Hindlimb muscle (tissue), 1 donor: ENCODE measurements at places on chromosomes 16 and 17.
A peak's percentile ranks its signal among the peaks of the same experiment; 100 is the strongest.

DNA sequence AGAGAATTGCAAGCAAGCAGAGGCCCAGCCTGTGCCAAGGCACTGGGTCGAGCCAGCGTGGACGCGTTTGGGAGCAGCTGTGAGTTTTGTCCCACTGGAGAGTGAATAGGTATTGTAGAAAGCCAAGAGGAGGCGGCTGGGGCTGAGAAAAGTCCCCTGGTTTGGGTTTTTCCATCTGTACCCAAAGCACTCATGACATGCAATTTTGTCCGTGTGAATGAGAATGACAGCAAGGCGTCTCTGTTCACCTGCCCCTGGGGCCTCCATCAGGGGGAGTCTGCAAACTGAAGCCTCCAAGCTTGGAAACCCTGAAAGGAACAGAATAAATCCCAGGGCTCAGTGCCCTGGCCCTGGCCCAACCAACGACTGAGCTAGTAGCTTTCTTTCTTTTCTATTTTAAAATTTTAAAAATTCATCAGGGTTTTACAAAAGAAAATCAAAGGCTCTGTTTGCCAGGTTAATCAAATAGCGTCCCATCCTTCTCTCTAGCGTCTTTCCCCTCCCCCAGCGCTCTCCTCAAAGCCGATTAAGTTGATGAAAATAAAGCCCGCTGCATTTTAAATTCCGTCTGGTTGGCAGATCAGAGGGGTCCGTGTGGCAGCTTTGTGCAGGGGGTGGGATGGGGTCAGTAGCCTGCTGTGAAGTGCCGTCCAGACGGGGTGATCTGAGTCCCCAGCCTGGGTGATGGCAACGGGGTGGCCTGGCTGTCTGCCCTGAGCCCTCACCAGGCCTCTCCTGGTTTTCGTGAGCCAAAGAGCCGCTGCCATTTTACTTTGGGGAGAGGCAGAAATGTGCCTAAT is 171.0 kb downstream of the KATNIP start:
- peak; percentile 63 for DNase-seq

DNA sequence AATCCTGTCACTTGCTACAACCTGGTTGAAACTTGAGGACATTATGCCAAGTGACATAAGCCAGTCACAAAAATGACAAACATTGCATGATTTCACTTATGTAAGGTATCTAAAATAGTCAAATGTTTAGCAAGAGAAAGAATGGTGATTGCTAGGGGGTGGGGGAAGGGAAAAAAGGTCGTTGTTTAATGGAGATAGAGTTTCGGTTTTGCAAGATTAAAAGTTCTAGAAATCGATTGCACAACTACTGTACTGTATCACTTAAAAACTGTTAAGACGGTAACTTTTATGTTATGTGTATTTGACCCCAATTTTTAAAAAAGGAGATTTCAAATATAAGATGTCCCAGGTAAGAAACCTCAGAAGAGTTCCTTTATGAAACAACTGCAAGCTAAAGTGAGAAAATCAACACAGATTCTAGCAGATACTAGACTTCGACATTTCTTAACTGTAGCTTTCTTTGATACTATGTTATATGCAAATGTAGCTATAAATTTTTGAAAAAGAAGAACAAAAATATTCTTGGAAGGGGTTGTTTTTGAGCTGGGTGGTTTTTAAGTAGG is 5.9 kb downstream of the MEOX1 start:
- no peak for DNase-seq

DNA sequence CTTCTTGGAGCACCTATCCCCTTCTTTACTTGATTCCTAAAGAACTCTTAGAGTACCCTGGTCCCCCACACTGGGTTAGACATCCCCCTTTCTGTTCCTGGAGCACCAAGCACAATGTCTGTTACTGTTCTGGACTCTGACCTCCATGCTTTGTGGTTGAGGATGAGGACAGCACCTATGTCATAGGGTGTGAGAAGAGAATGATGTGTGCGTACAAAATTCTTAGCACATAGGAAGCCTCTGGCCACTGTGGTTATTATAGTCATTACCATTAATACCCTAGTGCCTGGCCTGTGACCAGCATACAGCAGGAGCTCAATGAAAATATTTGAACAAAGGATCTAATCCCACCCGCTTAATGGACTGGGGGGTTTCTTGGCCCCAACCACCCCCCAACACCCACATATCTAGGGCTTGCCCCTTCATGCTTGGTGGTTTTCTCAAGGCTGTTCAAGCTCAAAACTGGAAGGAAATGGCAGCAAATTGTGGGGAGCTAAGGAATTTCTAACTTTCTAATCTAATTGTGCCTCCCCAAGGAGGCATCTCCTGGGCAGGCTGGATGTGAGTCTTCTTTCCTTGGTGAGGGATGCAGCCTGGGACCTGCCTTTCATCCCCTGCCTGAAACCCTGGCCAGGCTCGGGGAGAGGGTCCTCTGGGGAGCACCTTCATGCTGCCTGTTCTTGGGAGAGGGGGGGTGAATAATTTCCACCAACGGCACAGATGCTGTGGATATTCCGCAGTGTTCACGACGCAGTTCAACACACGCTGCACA is 1.5 kb upstream of the CMIP start:
- DNase-seq, result no peak

- DNase-seq, result peak; percentile 75
Observed at GRCh38 chr16:57639172-57639887, 10.9 kb downstream of the ADGRG1 start.

DNA sequence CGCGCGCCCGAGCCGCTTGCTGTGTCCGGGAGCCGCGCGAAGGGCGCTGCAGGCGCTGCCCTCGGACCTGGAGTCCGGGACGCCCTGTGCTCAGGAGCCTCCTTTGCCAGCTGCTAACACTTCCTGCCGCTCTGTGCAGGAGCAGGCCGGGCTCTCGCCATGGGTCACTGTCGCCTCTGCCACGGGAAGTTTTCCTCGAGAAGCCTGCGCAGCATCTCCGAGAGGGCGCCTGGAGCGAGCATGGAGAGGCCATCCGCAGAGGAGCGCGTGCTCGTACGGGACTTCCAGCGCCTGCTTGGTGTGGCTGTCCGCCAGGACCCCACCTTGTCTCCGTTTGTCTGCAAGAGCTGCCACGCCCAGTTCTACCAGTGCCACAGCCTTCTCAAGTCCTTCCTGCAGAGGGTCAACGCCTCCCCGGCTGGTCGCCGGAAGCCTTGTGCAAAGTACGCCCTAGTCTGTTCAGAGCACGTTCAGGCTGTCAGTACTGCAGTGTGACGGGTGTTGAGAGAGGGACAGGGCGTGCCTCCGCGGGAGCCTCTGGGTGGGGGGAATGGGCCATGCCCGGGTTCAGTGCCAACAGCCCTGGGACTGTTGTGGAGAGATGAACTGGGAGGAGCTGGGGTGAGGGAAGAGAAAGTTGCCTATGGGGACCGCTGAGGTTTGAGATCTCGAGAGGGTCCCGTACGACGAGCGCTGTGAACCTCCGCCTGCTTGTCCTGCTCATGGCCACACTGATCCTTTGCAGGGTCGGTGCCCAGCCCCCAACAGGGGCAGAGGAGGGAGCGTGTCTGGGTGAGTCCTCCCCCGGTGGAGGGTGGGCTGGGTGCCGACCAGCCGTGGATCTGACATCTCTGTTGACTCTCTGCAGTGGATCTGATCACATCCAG is 1.3 kb downstream of the ZNF276 start:
- no peak for DNase-seq

DNA sequence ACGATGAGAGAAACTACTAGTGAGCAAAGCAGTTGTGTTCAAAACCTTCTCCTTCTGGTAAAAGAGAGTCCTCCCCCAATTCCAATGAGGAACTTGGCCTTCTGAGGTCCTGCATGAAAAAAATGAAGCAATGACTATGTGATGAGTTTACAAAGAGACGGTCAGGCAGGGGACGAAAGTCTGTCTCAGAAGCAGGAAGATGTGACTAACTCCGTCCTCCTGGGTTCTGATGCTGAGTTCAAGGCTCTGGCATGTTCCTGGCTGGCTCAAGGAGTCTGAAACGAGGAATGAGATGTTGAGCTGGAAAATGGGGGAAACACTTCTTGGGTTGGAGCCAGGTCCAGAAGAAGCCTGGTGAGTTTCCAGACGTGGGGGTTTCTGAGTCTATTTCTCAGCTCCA is 129.6 kb downstream of the CPPED1 start:
- no peak for DNase-seq

- peak; percentile 71 for DNase-seq
Observed at GRCh38 chr16:86018487-86018886, 119.5 kb downstream of the IRF8 start.
